Activated CD8-positive, alpha-beta T cell treated with anti-CD3 and anti-CD28 coated beads for 36 hours (primary cell): ENCODE measurements at places on chromosomes 2 and 18.
A peak's percentile ranks its signal among the peaks of the same experiment; 100 is the strongest.

GRCh38 chr2:108215794-108216211, 24.0 kb upstream of the SULT1C3 start:
- DNase-seq, result no peak

DNA sequence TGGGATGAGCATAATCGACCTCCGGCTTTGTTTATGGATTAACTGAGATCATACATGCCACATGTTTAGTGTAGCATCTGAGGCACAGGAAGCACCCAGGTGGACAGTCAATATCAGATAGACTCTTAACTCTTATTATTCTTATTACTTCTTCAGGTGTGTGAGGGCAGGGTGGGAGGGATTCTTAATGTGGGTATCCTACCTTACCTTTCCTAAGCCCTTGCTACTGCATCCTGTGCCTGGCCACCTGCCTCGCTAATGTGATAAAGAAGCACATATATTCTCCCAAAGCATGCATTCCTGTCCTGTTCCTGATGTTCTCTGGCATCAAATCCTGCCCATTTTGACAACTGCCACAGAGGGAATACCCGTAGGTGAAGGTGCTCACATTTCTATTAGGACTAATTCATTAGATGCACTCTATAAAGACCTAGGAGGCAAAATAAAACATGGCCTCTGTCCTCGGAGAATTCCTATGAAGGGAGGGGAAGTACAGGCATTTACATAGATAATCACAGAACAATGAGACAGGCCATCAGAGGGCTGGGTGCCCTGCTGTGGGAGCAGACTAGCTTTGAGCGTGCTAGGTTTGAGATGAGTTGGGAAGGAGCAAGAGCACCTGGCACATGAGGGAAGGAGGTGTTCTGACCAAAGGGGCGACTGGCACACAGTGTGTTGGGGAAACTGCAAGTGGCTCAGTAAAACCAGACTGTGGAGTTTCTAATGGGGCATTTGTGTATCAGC, 19.5 kb upstream of the CELF4 start:
- no peak for DNase-seq

DNA sequence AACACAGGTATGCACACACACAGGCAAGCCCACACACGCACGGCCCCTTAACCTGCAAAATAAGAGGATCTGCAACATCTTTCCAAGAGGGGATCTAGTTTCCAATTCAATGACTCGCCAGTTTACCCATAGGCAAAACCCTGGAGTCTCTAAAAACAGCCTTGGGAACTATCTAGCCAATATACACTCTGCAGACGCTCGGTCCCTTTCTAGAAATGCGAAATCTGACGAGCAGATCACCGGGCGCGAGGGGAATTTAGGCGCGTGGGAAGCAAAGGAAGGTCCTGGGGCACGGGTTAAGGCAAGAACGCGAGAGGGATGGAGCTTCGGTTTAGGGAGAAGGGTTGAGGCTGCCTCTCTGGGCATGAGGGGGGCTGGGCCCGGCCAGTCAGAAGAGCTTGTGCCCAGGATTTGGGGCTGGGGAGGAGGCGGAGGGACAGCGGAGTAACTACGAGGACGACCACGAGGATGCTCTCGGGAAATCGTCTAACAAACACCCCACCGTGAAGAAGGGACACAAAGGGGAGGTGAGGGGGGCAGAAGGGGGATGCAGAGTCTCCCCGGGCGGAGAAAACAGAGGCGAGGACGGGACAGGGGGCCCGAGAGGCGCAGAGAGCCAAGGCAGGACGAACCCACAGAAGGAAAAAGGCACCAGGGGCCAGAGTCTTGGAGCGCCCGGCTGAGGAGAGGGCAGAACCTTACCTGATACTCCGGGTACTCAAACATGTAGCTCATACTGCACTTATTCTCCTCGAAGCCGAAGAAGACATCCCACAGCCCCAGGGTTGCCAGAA, 542 bp downstream of the PGAP1 start:
- DNase-seq, result peak; percentile 50

- no peak for DNase-seq
These were observed 483.0 kb upstream of the FSIP2 start for GRCh38 chr2:185255566-185255965.

DNA sequence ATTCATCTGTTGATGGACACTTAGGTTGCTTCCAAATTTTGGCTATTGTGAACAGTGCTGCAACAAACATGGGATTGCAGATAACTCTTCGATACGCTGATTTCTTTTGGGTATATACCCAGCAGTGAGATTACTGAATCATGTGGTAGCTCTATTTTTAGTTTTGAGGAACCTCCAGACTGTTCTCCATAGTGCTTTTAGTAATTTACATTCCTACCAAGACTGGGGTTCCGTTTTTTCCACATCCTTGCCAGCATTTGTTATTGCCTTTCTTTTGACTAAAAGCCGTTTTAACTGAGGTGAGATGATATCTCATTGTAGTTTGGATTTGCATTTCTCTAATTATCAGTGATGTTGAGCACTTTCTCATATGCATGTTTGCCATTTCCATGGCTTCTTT, 200.3 kb downstream of the MBD5 start:
- no peak for DNase-seq

- no peak for DNase-seq
These were observed 156.7 kb downstream of the WDSUB1 start for GRCh38 chr2:159129824-159130223.

DNA sequence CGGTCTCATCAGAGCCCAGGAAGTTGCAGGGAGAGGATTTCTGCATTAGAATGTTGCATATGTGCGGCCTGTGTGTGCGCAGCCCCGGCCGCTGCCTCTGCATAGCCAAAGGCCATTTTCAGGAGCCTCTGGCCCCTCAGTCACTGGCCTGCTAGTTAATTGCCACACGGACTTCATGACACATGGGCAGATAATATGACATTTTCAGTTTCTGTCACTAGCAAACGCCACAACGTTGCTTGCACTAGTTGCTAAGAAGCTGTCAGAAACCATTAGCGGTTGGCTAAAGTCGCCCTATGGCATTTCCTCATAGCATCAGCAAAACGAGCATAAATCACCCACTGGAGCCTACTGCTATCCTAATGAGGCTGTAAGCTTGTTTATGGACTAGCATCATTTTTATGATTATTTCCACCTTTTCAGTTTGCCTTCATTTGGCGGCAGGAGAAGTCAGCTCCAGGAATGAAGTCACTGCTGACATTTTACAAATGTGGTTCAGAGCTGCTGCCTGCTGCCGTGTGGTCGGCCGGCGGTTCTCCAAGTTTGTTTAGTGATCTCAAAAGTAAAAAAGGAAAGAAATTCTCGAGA, 73.7 kb downstream of the MEIS1 start:
- no peak for DNase-seq

DNA sequence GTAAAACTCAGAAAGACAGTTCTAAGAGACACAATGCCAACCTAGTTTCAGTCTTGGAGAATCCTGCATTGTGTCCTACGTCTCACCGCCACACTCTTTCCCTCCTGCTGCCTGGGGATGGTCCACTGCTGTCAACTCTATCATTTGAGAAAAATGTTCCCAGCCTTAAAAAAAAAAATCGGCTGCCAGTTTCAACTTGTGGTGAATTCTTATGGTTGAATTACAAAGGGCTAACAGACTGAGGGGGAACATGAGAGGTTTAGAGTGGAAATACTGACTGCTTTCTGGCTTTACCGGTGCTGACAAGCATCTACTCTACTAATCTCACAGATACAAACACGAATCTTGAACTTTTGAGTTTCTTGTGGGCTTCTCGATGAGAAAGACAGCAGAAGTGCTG, 74.0 kb downstream of the NAB1 start:
- DNase-seq, result peak; percentile 43

DNA sequence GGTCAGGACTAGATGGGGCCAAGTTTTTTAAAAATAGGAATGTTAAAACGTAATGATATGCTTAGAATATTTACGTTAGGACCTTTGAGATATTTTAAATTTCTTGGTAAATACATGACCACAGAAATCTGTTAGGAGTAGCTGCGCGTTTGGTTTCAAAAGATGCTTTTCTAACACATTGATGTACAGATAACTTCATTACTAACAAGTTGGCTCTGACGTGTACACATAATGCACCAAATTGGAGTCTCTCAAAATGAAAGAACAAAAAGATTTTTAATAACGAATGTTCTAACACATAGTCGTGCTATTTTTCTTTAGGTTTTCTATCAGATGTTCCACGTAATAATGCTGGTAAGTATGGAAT, 608 bp downstream of the PHOSPHO2 start:
- no peak for DNase-seq

DNA sequence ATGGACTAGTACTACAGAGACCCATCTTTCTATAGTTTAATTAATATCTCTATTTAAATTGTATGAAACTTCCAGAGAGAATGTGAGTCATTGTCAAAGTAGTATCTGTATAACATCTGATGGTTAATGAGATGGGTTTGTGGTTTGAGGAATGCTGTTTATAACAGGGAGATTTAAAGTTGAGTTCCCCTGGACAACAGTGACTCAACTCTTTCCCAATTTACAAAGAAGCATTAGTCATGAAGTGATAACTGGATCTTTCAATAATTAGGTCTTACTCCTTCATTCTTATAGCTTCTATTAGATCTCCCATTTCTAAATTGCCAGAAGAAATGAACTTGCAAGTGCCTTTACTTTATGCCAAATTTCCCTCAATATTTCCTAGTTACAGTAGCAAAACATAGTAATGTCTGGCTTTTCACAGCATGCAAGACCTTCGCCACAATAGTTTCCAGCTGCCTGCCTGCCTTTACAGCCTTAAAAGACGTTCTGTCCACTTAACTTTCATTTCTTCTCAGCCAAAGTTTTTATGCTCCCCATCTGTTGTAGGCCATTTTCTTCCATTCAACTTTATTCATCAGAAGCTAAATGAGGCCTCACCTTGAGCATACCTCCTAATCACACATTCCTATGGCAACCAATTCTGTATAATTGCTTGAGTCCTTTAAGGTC, 47.7 kb upstream of the WDR75 start:
- DNase-seq, result no peak

- no peak for DNase-seq
These were observed 67.2 kb downstream of the COLEC12 start for GRCh38 chr18:433298-433697.

DNA sequence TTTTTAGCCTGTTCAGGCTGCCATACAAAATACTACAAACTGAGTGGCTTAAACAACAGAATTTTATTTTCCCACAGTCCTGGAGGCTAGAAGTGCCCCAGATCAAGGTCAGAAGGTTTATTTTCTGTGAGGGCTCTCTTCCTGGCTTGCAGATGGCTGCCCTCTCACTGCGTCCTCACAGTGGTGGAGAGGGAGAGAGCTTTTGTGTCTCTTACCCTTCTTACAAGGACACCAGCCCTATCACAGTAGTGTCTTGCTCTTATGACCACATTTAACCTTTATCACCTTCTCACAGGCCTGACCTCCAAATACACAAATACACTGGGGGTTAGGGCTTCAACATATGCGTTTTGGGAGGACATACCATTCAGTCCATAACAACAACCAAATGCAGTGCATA, 11.7 kb downstream of the WDR7 start:
- no peak for DNase-seq

GRCh38 chr2:231886071-231886681, 40.0 kb downstream of the NPPC start:
- DNase-seq, result no peak

- DNase-seq, result no peak
These were observed 423.4 kb downstream of the RND3 start for GRCh38 chr2:150063931-150064548.

GRCh38 chr18:35729991-35730668, 148.6 kb downstream of the GALNT1 start:
- DNase-seq, result no peak

GRCh38 chr18:5546660-5547059, 2.9 kb upstream of the EPB41L3 start:
- no peak for DNase-seq

- DNase-seq, result no peak
These were observed 618.6 kb downstream of the ZEB2 start for GRCh38 chr2:143901185-143901842.

DNA sequence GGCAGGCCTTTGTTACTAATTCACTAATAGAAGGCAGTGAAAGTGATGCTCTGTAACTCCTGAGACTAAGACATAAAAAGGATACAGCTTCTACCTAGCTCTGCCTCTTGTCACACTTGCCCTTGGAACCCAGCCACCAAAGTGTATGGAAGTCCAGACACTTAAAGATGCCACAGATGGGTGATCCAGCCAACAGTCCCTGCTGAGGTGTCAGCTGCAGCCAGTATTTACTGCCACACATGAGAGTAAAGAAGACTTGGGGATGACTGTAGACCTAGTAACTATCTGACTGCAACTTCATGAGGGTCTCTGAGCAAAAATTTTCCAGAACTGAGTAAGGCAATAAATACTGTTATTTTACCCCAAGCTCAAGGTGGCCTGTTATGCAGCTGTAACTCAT, 8.8 kb downstream of the IMMT start:
- DNase-seq, result peak; percentile 17

DNA sequence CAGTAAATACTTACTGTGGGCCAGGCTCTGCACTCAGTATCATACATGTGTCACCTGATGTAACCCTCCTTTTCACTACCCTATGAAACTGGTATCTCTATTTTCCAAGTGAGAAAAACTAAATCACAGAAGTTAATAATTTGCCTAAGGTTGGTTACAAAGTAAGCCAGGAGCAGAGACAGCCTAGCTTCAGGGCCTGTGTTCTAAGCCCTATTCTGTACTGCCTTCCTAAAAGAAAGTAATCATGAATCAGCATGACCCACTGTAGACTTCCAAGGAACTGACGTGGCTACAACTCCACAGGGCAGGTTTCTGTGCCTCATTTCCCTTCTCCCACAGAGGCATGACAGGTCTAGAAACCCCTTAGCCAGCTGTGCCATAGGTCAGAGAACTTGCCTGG, 14.3 kb downstream of the ZNF142 start:
- no peak for DNase-seq

DNA sequence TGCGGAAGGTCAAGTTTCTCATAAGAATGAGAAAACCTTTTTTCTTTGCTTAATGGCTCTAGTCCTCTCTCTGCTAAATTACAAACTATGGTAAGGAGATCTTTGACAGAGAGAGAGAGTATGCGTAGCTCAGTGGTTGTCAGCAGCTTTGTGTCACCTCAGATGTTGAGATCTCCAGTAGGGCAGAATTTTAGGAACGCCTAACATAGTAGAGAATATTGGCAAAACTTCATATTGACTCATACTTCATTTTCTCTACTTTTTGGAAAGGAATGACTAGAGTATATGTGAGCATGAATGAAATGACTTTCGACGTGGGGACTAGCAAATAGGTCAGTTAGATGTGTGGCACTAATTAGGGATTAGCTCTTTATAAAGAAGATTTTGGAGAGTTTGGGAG, 64.0 kb downstream of the WDR7 start:
- DNase-seq, result no peak

GRCh38 chr2:148640767-148641166, 3.8 kb upstream of the EPC2 start:
- DNase-seq, result no peak

- DNase-seq, result peak; percentile 17
These were observed 6.6 kb downstream of the HTRA2 start for GRCh38 chr2:74536166-74536950.

DNA sequence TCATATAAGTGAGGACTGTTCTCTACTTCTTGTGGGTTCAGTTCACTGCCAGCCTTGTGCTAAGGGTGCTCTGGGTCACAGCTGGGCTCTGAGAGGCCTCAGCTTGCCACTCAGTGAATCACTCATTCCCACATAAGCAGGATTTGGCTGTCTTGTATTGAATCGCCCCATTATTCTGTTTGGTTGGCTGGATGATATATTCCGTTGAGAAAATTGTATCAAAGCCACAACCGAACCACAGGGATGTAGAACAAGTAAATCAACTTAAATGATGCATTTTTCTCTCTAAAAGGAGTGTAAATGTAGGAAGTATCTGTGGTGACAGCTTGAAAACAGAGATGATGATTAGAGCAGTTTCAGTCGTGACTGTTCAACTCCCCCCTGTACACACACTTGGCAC, 39.6 kb downstream of the TTC39C start:
- DNase-seq, result peak; percentile 62
